AG04450 (cell line): ENCODE measurements at places on chromosomes 13 and 19. TPM values are rescaled to one million over a fixed set of nuclear protein-coding genes. Genes with fewer than 3 reads are reported as not detected.

GRCh38 chr13:43911871-43912270, 32.2 kb downstream of the LACC1 start:
- DNase-seq = no peak

DNA sequence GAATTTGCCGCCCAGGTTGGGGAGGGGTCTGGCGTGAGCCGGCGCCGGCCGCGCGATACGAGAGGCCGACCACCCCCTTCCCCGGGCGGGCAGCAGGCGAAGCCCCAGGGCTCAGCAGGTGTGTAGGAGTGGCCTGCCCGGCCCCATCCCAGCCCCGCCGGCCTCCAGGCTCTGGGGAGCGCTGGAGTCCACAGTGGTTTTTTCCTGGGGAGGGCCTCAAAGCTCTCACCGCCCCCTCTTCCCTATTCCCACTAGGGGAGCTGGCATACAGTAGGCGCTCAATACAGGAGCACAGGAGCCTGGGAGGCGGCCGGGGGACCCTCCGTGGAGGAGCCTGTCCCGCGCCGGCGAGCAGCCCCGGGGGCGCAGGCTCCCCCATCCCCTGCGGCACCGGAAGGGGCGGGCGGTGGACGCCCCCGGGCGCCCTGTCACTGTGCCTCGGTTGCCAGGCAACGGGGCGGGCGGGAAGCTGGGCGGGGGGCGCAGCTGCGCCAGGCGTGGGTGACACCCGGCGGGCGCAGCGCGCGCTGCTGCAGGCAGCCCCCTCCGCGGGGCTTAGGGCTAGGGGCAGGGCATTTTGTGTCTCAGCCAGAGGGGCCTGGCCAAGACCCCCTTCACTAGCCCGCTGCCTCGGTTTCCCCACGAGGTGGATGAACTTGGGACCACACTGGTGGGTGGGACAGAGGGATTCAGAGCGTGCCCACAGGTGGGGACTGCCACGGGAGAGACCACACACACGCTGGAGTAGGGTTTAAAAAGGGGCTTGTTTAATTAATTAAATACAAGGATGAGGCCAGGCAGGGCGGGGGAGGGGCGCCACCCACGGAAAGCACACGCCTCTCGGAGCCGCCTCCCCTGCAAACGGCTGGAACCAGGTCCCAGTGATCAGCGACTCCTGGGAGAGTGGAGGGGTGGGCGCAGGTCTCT, 3.6 kb upstream of the REXO1 start:
- no peak for DNase-seq

ADAT3 gene
- 0.35 and 0.55 TPM in 2 replicates for polyA plus RNA-seq

CERS1 gene
- 1.8 and 2.0 TPM in 2 replicates for polyA plus RNA-seq

ZNF611 gene
- polyA plus RNA-seq = 7.2 and 7.5 TPM in 2 replicates

- DNase-seq = no peak
These were observed 4.4 kb upstream of the MTMR6 start for GRCh38 chr13:25291691-25292090.

- DNase-seq = no peak
These were observed 10.7 kb downstream of the SIRT6 start for GRCh38 chr19:4171676-4172075.

DNA sequence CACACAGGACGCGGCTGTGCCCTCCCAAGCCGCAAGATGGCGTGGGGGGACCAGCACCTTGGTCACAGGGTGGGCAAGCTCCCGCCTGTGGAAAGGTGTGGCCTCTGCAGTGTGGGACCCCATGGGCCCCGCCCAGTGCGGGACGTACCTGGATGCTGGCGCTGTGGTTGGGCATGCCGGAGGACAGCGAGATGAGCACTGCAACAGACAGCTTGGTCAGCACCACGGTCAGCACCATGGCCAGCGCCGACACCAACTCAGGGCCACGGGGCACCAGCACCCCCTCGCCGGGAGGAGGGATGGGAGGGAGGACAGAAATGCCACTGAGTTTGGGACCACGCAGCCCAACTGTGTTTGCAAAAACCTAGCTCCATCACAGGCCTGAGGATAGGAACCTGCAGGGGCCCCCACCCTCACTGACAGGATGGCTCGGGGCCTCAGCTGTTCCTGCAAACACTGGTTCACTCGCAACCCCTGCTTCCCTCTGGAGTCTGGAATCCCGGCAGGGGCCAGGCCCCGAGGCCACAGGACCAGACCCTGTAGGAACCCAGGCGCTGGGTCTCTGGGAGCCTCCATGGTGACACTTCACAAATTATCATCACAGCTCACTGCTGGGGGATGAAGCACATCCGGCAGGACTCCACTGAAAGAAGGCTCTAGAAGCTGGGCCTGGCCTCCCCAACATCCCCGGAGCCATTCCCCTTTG, 27.1 kb downstream of the IZUMO4 start:
- DNase-seq = no peak

DNA sequence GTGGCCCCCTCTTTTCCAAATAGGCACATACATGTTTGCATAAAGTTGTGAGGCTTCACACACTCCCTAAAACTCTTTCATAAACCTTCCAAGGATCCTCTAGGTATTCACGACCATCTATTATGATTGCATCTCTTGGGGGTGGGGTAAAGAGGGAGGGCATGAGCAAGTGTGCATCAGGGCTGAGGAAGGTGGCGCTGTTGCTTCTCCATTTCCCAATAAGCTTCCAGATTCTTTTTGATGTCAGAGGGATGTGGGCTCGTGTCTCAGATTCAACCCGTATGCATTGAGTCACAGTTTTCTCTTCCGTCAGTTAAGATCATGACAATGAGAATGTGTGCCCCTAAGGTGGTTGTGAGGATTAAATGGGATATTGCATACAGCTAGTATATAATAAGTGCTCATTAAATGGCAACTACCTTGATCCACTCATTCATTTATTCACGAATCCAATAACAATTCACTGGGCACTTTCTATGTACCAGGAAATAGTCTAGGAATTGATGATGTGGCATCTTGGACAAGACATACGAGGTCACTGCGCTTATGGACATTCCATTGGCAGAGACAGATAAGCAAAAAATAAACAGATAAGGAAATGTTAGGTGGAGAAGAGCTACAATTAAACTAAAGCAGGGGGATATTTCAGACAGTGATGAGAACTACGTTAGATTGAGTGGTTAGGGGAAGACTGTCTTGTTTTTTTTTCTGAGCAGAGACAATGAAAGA, 10.3 kb downstream of the CYP2B6 start:
- DNase-seq = no peak

- DNase-seq = no peak
These were observed 24.5 kb upstream of the CXCL17 start for GRCh38 chr19:42467183-42467760.

DNA sequence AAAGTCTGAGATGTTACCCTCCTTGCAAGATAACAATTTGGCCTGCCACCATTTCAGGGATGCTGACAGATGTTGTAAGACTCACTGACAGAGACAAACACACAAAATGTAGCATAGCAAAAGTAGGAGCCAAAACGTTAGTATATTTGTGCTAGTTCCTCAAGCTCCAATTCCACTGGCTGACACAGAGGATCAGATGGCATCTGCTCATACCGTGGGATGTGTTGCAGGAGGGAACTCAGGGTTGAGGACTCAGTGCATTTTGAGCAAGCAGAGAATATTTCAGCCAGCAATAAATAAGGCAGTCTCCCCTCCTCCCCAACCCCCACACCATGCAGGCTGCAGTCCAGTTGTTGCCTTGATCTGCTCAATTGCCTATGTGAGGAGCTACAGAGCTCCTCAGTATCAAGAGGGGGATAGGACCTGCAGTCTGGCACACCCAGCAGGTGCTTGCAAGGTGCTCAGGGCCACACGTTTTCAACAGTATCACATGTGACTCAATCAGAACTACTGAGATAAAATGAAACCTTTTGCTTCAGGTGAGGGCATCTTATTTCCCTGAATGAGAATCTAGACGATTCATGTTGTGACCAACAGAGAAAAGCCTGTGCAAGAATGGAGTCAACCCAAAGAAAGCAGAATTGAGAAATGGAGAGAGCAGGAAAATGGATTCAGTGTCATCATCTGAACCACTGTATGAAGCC, 23.6 kb upstream of the LRCH1 start:
- DNase-seq = no peak

DNA sequence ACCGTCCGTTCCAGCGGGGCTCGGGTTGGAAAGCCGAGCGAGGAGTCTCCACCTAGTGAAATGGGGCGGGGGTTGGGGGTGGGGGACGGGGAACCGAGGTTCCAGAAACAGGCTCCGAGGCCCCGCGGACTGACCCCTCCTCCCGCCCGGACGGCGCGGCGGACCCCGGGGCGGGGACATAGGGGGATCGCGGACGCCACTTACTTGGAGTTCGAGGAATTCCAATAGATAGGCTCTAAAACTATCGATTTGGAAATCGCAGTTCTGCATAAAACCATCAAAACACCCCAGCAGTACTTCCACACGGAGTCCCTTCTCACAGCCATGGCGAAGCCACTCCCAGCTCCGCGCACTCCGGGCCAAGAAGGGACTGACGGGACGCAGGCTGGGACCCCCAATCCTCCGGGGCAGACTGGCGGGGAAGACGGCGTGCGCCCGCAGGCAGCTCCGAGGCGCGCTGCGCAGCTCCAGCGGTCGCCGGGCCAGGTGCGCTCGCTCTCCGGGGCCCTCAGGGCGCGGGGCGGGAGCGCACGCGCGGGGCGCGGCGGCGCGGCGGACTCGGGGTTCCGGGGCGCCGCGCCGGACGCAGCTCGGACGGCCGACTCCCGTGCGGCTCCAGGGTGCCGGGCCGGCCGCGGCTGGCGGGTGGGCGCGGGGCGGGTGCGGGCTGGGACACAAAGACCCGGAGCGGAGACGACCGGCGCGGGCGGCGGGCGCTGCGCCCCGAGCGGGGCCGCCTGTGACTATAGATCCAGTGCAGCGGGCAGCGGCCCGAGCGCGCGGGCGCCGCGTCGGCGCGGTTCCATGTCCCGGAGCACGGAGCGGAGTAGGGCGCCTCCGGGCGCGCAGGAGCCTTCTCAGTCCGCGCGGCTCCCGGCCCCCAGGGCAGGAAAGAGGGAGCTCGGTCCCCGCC, 567 bp downstream of the EFNB2 start:
- no peak for DNase-seq

DNA sequence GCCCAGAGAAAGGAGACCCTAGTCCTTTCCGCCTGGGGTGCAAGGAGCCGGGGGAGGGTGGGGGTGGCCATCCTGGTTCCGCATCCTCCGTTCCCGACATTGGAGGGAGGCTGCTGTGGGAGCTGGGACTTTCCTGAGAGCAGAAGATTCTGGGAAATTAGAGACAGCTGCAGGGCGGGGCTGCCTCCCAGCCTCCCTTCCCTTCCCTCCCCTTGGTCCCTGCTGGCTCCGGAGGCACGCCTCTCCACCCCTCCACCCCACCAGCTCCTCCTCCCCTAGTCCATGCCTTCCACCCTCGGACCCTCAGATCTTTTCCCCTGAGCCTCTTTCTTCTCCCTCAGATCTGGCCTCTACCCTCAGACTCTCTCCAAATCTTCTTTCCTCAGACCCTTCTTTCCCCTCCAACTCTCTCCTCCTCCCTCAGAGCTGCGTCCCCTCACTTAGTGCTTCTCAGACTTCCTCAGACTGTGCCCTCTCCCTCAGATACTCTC, 3.1 kb upstream of the BCL3 start:
- DNase-seq = no peak

DNA sequence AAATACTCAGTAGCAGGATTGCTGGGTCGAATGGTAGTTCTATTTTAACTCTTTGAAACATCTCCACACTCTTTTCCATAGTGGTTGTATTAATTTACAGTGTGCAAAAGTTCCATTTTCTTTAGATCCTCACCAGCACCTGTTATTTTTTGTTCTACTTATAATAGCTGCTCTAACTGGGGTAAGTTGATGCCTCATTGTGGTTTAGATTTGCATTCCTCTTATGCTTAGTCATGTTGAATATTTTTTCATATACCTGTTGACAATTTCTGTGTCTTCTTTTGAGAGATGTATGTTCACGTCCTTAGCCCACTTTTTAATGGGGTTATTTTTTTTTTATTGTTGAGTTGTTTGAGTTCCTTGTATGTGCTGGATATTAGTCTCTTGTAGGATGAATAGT, 144.6 kb downstream of the NBEA start:
- DNase-seq = no peak

- no peak for DNase-seq
These were observed 692.3 kb downstream of the SLITRK1 start for GRCh38 chr13:83190020-83190419.

DNA sequence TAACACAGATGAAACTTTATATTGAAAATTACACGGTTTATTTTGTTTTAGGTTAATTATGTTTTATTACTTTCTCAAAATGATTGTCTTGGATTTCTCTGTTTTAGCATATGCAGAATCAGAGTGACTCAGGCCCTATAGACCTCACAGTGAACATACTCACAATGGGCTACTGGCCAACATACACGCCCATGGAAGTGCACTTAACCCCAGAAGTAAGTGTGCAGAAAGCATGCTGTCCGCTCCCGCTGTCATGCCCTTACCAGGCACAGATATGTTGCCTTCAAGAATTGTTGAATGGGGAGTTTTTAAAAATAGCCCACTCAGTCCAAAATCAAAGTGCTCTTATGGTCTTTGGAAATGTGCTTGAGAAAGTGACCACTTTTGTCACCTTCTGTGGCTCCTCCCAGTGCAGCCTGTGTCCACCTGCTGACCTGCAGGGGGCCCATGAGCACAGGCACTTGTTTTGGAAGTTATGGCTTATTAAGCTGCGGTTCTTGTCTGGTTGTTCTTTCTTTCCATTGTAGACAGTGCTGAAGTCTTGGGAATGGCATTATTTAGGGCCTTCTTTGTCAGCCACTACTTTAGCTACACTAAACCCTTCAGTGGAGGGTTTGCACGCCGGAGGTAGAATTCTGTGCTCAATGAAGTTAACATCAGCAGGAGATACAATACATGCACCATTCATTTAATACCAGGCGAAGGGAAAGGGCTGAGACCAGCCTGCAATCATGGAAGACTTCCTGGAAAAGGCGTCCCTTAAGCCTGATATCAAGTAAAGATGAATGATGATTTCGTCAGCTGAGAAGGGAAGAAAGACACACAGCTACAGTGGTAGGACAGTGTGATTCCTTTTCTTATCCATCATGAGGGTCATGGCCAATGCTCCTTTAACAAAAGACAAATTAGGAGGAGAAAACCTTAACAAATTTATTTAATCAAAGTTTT, 36.7 kb downstream of the CUL4A start:
- no peak for DNase-seq

KCNK6 gene
- 2.6 and 2.8 TPM in 2 replicates for polyA plus RNA-seq

IRGC gene
- not detected in 2 replicates for polyA plus RNA-seq

PSG7 gene
- 0.10 TPM in 2 replicates for polyA plus RNA-seq

- no peak for DNase-seq
These were observed 122.4 kb upstream of the FREM2 start for GRCh38 chr13:38564256-38565150.

- no peak for DNase-seq
These were observed 30.2 kb upstream of the SLC15A1 start for GRCh38 chr13:98782654-98783053.

- DNase-seq = no peak
These were observed 59.2 kb upstream of the OLFM4 start for GRCh38 chr13:52969373-52969772.

UBE2M gene
- polyA plus RNA-seq = 82.5 and 85.1 TPM in 2 replicates

MOB3A gene
- polyA plus RNA-seq = 20.5 and 25.3 TPM in 2 replicates

DNA sequence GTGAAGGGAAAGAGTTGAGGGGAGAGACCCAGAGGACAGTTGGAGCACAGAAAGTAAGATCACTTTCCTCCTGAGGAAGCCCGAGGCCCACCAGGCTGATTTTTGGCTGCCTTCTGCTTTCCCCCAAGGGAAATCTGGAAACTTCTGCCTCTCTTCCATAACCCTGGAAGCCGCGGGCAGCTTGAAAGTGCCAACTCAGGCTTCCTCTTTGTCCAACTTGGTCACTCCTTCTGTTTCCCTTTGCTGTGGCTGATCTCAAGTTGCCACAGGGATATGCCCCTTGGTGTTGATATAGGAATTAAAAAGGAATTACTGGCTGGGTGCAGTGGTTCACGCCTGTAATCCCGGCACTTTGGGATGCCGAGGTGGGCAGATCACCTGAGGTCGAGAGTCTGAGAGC, 5.7 kb upstream of the CD70 start:
- no peak for DNase-seq

RASAL3 gene
- polyA plus RNA-seq = 0.04 and 0.21 TPM in 2 replicates

TUBA3C gene
- polyA plus RNA-seq = not detected in 2 replicates
